Activated CD4-positive, alpha-beta memory T cell treated with anti-CD3 and anti-CD28 coated beads, Interleukin-2, amount 10 ng/mL, durations not matched to agents 7 days and 5 days (primary cell): ENCODE measurements at places on chromosomes 7 and 10. TPM values are rescaled to one million over a fixed set of nuclear protein-coding genes. Genes with fewer than 3 reads are reported as not detected.

Gene CALHM3
- total RNA-seq = 0.53 TPM

Gene GIMAP4
- total RNA-seq = 277 TPM

Gene ANKRD7
- total RNA-seq = not detected

Gene SORCS3
- total RNA-seq = not detected

Gene GIMAP2
- 120 TPM for total RNA-seq

Gene PALD1
- 0.08 TPM for total RNA-seq

Gene DEPP1
- 1.2 TPM for total RNA-seq

- DNase-seq = no peak
- no peak overlapping the region for H3K4me3 ChIP-seq
- H3K27ac ChIP-seq = no peak overlapping the region
- no peaks in the 10 kb centered on the region for H3K36me3 ChIP-seq
- peaks cover 9% of the 10 kb centered on the region for H3K27me3 ChIP-seq
- H3K4me1 ChIP-seq = peaks cover 9% of the 10 kb centered on the region
Measured at GRCh38 chr10:28434063-28434462, 98.9 kb upstream of the WAC start.

- H3K4me1 ChIP-seq = no peaks in the 10 kb centered on the region
- no peaks in the 10 kb centered on the region for H3K36me3 ChIP-seq
- no peak for DNase-seq
- no peak overlapping the region for H3K27ac ChIP-seq
Measured at GRCh38 chr10:55979203-55979602, 381.9 kb downstream of the ZWINT start.

DNA sequence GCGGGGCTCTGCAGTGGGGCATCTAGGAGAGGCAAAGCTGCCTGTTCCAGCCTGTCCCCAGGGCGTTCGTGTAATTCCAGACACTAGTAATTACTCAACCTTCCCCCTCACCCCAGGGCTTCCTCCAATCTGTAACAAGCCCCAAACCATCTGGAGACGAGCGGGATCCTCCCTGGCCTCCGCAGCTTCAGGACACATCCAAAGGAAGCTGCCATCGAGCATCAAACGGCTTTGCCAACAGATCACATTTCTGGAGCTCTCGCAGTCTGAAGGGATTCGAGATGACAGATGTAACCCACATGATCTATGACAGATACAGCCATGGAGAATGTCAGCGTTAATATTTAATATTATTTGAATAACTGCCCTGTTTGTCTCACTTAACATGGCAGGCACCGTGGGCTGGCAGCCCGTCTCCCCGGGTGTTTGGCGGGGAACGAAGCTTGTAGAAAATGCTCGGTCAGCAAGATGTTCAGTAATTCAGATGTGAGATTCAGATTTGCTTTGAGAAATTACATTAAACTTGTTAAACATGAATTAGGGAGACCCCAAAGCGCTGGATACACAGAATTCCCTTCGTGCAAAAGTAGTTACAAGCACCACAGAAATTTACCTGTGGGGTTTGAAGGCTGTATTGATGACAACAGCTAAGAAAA, 108.5 kb upstream of the C7orf33 start:
- H3K27me3 ChIP-seq = peaks cover 8% of the 10 kb centered on the region
- no peaks in the 10 kb centered on the region for H3K36me3 ChIP-seq
- H3K27ac ChIP-seq = no peak overlapping the region
- no peak for DNase-seq
- no peak overlapping the region for H3K4me3 ChIP-seq
- peaks cover 5% of the 10 kb centered on the region for H3K4me1 ChIP-seq
